SJSA1 (cell line): ENCODE measurements at places on chromosomes 3 and 15. TPM values are rescaled to one million over a fixed set of nuclear protein-coding genes. Genes with fewer than 3 reads are reported as not detected.

Gene DPPA2
- total RNA-seq, result not detected in 2 replicates

Gene NLGN1
- 3.2 and 3.9 TPM in 2 replicates for total RNA-seq

Gene MRPS11
- total RNA-seq, result 58.2 and 65.3 TPM in 2 replicates

Gene FBN1
- 352 and 372 TPM in 2 replicates for total RNA-seq

Gene SPATA16
- total RNA-seq, result not detected in 2 replicates

Gene GLT8D1
- 50.3 and 59.4 TPM in 2 replicates for total RNA-seq

Gene PP2D1
- total RNA-seq, result not detected in 2 replicates

Gene FBXO40
- total RNA-seq, result not detected in 2 replicates

Gene ANKRD34C
- not detected in 2 replicates for total RNA-seq

Gene KLHL6
- not detected in 2 replicates for total RNA-seq

Gene GOLGA6L4
- 0.16 and 2.1 TPM in 2 replicates for total RNA-seq

Gene PROS1
- 4.9 and 5.8 TPM in 2 replicates for total RNA-seq

Gene ZNF609
- total RNA-seq, result 11.2 and 17.7 TPM in 2 replicates

Gene GHSR
- total RNA-seq, result not detected in 2 replicates

Gene CCK
- total RNA-seq, result not detected in 2 replicates

Gene ELL3
- total RNA-seq, result 2.2 and 2.8 TPM in 2 replicates

Gene TM4SF18
- total RNA-seq, result 2.4 and 10.4 TPM in 2 replicates

Gene GOLGA6L1
- not detected in 2 replicates for total RNA-seq

Gene CFAP100
- total RNA-seq, result not detected in 2 replicates

Gene ARIH2
- 85.5 and 93.4 TPM in 2 replicates for total RNA-seq

Gene CDHR4
- total RNA-seq, result not detected in 2 replicates

Gene ZNF770
- total RNA-seq, result 11.9 and 22.0 TPM in 2 replicates

Gene IL5RA
- not detected in 2 replicates for total RNA-seq

Gene RPL22L1
- 5.4 and 38.9 TPM in 2 replicates for total RNA-seq

Gene NAALADL2
- total RNA-seq, result 4.7 and 9.1 TPM in 2 replicates

Gene SAMD7
- total RNA-seq, result not detected in 2 replicates

Gene PAQR5
- 7.2 and 10.5 TPM in 2 replicates for total RNA-seq

Gene ANKDD1A
- total RNA-seq, result 1.3 and 3.3 TPM in 2 replicates
